ENCODE measurements at places on chromosomes 6 and 20.

GRCh38 chr6:80469977-80470376, 363.5 kb downstream of the BCKDHB start:
- no peak for DNase-seq

DNA sequence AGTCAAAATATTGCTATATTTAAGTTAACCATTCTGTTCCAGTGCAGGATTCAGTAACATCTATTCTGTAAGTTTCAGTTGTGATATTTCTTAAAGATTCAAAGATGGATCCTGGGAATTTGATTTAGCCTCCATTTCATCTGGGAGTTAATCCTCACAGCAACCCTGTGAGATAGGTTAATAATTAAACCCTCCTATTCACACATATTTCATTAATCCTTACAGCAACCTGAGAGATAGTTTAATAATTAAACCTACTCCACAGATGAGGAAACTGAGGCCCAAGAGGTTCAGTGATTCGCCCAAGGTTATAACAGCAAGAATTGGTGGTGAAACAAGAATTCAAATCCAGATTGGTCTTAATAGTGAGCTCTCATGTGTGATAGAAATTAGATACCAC, 10.9 kb upstream of the ZBTB2 start:
- DNase-seq: no peak

GRCh38 chr6:35223396-35223795, 9.6 kb downstream of the SCUBE3 start:
- DNase-seq: no peak

DNA sequence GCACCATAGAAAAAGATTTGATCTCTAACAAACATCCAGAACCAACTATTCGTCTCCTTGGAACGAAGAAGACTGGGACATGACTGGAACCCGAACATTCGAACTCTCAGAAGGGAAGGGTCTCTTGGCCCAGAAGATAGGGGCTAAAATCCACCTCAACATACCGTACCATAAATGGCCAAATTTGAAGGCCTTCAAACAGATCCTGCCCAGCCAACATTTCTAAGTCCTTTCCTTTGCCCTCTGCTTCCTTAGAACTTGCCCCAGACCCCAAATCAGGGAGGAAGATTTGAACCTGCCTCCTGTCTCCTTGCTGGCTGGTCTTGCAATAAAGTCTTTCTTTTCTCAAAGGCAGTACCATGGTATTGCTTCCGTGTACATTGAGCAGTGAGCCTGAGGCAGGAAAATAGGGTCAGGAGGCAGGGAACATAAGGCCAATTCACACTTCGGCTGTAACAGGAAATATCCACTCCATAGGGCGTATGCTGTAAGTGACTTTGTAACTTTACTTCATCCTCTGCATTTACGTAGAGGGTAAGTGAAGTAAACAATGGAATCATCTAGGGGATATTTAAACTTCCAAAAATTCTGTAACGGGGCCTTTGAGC, 1.8 kb upstream of the PXDC1 start:
- no peak for DNase-seq

GRCh38 chr20:19404826-19405225, 192.4 kb downstream of the SLC24A3 start:
- no peak for DNase-seq

- DNase-seq: no peak
Observed at GRCh38 chr6:116836606-116837342, 7.9 kb upstream of the GPRC6A start.

DNA sequence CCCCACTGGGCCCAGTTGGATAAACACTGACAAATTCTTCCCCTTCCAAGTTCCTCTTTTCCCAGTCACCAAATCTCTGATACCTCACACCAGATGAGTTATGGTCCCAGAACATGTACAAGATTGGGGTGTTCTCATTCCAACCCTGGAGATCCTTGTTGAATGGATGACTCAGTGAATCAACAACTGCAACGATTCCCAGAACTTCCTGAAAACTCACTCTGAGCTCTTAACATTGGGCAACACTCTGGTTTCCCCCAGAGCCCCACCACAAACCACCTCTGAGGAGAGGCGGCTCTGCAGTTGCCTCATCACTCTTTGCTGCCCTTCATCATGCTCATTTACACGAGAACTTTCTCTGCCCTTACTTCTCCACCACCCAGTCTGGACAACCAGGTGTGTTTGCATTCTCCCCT, 115.2 kb downstream of the MRPL14 start:
- peak; percentile 86 for DNase-seq

DNA sequence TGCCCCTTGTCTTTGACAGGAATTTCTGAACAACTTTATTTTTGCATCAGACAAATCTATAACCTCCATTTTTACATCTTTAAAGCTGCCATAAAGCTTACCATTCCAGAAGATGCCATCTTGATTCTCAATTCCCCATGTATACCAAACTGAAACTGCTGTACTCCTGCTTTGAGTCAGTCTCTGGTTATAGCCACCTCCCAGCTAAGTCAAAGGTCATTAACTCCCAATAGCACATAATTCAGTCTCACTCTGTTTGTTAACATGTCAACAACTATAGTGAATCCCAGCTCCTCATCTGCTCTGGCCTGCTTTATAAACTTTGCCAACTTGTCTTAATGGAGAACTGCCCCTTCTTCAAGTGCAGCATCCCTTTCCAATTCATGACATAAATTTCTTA, 343.6 kb downstream of the FRK start:
- no peak for DNase-seq

DNA sequence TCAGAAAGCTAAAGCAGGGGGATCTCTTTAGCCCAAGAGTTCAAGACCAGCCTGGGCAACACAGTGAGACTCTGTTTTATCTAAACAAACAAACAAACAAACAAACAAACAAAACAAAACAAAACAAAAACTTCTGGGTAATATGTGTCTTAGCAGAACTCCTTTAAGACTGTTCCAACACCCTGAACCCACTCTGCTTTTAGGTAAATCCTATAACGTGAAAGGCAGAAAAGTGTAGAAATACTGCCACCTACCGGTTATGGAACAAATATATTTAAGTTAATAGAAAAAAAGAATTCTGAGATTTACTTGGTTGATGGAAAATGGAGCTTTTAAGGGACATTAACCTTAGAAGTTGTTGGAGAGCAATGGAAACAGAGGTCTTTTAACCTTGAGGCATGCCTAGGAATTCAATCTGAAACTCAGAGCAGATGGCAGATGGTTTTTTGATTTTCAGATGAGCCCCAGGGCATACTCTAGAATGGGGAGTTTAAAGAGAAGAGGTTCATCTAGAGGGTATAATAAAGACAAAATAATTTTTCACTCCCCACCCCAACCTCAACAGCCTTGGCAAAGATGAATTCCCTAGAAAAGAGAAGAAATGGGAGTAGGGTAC, 38.5 kb downstream of the SOD2 start:
- peak; percentile 61 for DNase-seq

DNA sequence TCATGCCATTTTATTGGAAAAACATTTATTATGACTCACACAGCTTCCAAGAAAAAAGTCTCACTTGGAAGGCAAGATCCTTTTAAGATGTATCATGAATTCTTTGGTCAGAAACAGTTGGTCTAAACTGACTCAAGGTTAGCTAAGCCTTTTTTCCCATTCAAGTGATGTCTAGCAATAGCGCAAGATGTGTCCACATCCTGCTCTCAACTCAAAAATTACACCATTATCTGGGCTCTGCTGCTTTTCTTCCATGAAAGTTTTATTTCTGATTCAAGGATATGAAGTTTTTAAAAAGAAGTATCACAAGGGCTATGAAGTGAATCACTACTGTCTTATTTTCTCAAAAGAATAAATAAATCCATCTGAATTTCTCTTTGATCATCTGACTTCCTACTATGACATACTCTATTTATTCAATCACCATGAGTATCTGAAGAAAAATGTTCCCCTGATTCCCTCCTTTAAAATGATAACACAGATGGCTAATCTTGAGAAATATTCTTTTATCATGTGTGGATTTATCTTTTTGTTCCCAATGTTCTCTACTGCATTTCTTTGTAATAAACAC, 139.2 kb downstream of the AHI1 start:
- DNase-seq: no peak

DNA sequence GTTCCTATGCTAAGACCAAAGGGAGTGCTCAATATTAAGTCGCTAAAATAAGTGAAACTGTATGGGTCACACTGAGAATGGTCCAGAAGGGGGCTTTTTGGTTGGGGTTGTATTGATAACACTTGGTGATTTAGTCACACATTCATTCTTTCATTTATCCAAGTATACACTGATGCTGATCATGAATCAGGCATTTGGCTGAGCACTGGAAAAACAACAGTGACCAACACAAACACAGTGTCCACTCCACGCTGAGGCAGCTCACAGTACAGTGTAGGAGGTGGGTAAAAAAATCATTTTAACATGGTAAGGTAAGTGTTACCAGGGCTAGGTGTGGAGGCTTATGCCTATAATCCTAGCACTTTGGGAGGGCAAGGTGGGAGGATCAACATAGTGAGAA, 9.2 kb upstream of the FAM83C start:
- DNase-seq: no peak

- DNase-seq: no peak
Observed at GRCh38 chr6:22580337-22580736, 11.0 kb downstream of the HDGFL1 start.

DNA sequence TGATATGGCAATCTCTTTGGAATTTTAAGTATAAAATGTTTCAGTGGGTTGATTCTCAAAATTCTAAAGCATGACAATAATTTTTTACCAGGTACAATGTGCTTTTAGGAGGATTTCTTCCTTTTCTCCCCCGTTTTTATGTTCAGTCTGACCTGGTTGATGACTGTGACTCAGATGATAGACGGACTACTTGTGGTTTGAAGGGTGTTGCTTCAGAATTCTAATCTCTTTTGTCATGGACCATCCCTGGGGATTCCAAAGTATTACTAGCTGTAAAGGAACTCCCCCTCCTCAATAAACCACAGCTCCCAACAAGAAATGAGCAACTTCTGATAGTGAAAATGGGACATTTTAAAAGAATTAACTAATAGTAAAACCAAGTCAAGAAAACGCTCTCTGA, 34.9 kb upstream of the TNFAIP3 start:
- DNase-seq: no peak

DNA sequence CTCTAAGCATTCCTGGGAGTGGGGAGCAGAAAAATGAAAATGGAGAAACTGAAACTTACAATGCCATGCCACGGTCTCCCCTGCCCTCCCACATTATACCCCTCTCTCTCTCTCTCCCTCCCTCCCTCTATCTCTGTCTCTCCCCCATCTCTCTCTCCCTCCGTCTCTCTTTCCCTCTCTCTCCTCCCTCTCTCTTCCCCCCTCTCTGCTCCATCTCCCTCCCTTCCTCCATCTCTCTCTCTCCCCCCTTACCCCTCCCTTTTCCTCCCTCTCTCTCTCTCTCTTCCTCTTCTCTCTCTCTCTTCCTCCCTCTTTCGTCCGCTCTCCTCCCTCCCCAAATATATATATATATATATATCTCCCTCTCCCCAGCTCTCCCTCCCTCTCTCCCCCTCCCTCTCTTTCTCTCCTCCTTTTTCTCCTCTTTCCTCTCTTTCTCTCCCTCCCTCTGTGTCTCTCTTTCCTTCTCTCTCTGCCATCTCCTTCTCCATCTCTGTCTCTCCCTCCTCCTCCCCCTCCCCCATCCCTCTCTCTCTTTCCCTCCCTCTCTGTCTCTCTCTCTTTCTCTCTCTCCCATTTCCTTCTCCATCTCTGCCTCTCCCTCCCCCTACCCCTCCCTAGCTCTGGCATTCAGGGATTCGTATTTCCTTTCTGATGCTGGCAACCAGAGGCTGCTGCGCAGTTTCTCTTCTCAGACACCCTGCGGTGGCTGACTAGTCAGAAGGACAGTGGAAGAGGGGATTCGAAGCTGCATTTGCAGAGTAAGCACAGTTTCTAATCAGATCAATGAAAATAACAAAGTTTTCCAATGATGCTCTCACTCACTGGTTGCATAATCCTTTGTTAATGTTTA, 13.9 kb upstream of the VAPB start:
- no peak for DNase-seq

DNA sequence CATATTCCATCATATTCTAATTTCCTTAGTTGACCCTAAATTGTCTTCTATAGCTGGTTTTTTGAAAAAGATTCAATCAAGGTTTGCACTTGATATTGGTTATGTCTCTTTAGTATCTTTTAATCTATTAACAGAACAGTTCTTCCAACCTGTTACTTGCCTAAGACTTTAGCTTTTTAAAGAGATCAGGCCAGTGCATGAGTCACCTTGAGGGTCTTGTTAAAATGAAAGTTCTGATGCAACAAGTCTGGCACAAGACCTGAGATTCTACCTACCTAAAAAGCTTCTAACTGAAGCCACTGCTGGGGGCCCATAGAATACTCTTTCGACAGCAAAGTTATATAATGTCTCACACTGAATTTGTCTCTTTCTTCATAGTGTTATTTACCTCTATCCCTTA, 3.2 kb downstream of the USP45 start:
- DNase-seq: no peak

- DNase-seq: no peak
Observed at GRCh38 chr6:166500246-166500645, 86.2 kb downstream of the RAMACL start.

- no peak for DNase-seq
Observed at GRCh38 chr6:116139917-116140316, 14.0 kb upstream of the COL10A1 start.

All from inflammatory macrophage (primary cell).